Trophoblast cell (in vitro differentiated cells and primary cell): ENCODE measurements at places on chromosomes 11 and 22.

GRCh38 chr11:134942681-134943080 is 530.6 kb upstream of the B3GAT1 start:
- no peak for DNase-seq

DNA sequence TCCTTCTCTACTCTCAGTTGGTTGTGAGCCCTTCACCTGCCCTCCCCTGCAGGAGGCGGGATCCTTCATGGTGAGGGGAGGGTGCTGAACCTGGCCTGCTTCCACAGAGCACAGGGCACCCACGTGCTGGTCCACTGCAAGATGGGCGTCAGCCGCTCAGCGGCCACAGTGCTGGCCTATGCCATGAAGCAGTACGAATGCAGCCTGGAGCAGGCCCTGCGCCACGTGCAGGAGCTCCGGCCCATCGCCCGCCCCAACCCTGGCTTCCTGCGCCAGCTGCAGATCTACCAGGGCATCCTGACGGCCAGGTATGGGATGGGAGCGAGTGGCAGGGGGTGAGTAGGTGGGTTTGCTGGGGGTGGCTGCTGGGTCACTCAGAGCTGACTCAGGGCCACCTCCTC is 6.3 kb downstream of the SSH3 start:
- no peak for DNase-seq

DNA sequence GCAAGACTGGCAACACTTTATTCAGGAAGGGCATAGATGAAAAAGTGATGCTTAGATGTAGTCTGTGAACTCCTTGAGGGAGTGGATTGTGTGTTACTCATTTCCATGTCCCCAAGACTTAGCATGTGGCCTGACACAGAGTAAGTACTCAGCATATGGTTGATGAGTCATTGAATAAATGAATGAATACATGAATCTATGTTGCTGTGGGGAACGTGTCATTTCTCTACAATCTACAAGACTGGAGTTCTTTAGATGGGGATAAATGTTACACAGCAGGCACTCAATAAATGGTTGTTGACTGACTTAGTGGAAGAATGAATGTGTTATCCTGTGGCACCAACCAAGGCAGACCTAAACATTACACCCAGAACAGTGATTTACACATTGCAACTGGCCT is 17.9 kb downstream of the BPIFC start:
- DNase-seq = no peak

- peak; percentile 67 for DNase-seq
These were observed 9.4 kb downstream of the UEVLD start for GRCh38 chr11:18578975-18579598.

- no peak for DNase-seq
These were observed 97.8 kb downstream of the ME3 start for GRCh38 chr11:86574493-86575207.

DNA sequence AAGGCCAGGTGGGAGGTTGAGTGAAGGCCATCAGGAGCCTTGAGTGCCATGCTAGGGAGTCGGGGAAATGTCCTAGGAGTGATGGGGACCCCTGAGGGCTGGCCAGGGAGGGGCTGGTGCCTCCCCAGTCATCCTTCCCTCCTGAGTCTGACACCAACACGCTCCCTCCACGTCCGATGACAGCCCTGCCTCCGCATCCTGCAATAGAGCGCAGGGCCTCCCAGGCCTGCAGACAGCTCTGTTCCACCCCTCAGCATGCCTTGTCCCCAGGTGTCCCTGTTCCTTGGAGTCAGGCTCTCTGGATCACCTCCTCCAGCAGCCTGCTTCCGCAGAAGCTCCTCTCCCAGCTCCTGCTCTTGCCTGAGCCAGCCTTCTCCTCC is 3.1 kb downstream of the RAC2 start:
- DNase-seq = no peak
